Right lung (tissue), 10 donors: ENCODE measurements at places on chromosomes 6 and 20. TPM values are rescaled to one million over a fixed set of nuclear protein-coding genes. Genes with fewer than 3 reads are reported as not detected.

- DNase-seq = no peak
Observed at GRCh38 chr6:150981095-150981494, 115.6 kb downstream of the MTHFD1L start.

DNA sequence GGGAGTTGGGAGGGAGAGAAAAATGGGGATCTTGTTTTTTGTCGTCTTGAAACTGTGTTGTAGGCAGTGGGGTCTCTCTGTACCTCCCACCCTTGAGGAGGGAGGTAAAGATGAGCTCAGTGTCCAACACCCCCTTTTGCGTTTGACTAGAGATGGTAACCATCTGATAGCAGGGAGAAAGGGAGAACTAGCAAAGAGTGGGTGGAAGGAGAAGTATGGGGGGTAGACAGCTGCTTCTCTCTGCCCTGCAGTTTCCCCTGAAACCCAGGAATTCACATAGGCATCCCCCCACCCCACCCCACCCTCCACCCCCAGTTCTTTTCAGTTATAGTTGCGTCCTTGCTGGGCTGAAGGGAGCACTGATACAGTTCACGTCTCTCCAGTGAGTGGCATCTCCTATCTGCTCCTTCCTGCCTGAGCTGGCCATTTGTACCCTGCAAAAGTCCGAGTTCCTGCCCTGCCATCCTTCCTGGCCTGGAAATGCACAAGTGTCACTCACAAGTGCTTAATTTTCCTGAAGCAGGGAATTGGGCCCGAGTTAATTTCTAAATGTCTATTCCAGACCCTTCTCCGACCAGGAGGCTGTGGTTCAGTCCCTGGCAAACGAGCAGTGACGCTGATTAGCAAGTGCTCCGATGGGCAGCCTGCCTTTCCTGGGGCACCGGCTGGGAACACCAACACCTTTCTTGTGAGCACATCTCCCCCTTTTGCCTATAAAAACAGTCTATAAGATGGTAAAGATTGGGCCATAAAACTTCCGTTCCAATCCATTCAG, 1.5 kb downstream of the SIRPA start:
- DNase-seq = no peak

- DNase-seq = peak; percentile 76
Observed at GRCh38 chr6:28982476-28983266, 22.4 kb downstream of the ZNF311 start.

- DNase-seq = no peak
Observed at GRCh38 chr6:126118058-126118755, 131.9 kb downstream of the TRMT11 start.

The LST1 gene
- 7.1 TPM for polyA plus RNA-seq
